CD4-positive, alpha-beta T cell treated with Interleukin-15 for 4 hours (primary cell): ENCODE measurements at places on chromosomes 2 and 18.
A peak's percentile ranks its signal among the peaks of the same experiment; 100 is the strongest.

GRCh38 chr2:181389524-181389923 is 67.7 kb upstream of the ITGA4 start:
- DNase-seq, result no peak

GRCh38 chr2:150125708-150126107 is 361.8 kb downstream of the RND3 start:
- no peak for DNase-seq

- DNase-seq, result no peak
These were observed 53.3 kb downstream of the MEMO1 start for GRCh38 chr2:31957354-31958139.

GRCh38 chr18:10928772-10929373 is 220.5 kb downstream of the PIEZO2 start:
- DNase-seq, result no peak

DNA sequence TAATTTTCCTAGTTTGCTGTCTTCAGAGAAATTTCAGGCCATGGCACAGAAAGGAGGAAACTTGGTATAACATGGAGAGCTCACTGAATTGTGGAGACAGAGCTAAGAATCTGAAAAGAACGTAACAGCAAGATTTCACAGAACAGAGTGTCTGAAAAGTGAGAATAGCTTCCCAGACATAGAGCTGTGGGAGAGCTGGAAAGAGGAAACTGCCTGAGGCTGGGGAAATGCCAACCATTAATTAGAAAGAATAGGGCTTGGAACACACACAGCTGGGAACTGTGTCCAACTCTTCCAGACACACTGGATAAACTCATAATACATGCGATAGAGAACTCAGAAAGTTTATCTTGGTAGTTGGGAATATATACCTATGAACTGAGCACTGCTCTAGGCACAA is 51.6 kb upstream of the KYNU start:
- no peak for DNase-seq

DNA sequence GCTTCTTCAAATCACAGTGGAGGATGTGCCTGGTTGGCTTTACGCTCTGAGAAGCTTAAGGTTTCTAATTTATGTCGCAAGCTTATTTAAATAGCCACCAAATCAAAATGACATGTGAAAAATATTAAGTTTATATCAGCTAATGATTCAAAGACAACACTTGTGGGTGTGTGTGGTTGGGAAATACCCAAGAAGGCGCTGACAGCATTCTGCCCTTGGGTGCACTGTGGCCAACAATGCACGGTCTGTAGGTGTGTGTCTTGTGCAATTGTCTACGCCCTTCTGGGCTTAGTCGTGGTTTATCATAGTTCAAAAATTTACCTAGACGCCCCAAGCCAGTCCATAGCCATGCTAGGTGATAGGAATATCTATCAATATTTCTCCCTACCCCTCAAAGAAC is 60.9 kb downstream of the KCTD1 start:
- DNase-seq, result no peak

DNA sequence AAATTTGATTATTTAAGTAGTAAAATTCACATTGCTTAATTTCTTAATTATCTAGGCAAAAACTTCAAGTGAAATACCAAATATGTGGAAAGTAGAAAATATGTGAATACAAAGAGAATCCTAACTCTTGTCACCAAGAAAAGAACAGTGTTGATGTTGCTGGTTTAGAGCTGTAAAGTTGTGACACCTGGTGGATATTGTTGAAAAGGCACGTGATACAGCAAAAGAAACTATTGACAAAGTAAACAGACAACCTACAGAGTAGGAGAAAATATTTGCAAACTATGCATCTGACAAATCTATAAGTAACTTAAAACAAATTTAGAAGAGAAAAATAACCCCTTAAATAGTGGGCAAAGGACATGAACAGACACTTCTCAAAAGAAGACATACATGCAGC is 25.6 kb upstream of the ZC3H15 start:
- DNase-seq, result no peak

GRCh38 chr18:28365411-28365831 is 188.5 kb upstream of the CDH2 start:
- no peak for DNase-seq

GRCh38 chr2:226904592-226904991 is 68.7 kb downstream of the RHBDD1 start:
- DNase-seq, result no peak

DNA sequence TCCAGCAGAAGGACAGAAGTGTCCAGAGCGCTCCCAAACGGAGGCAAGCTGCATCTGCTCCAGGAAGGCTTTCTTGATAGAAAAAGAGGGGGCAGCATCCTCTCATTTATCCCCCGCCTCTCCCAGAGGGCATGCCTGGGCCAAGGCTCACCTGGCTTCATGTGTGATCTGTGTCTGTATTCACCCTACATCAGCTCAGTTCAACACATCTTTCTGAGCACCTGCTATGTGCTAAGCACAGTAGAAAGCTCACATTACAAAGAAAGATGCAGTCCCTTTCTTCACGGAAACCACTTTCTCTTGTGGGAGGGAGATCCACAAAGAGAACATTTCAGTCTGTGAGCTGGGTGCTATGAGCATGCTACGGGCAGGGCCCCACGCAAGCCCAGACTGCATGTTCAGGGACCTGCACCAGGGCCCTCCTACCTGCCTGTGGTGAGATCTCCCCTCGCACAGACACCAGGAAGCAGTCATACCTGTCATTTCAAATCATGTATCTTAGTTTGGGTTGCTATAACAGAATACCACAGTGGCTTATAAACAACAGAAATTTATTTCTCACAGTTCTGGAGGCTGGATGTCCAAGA is 90.7 kb downstream of the PDCL3 start:
- DNase-seq, result peak; percentile 9

DNA sequence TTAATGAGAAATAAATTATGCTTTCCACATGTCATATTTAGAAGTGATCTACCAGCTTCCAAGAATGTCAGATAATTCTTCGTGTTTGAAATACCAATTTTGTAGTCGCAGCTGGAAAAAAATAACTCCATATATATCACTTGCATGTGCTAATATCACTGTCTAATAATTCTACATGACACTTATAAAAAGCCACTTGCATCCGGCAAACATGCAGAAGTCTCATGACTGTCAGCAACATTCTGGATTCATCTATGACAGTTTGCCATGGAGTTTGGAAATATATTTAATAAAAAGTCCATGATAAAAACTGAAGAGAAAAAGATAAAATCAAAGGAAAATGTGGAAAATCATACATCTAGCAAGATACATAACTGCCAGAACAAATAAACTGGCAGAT is 1784.4 kb downstream of the SUCLG1 start:
- DNase-seq, result no peak

- DNase-seq, result no peak
These were observed 17.0 kb upstream of the FZD7 start for GRCh38 chr2:202016579-202017227.

- no peak for DNase-seq
These were observed 99.5 kb upstream of the LMAN1 start for GRCh38 chr18:59458575-59458974.

DNA sequence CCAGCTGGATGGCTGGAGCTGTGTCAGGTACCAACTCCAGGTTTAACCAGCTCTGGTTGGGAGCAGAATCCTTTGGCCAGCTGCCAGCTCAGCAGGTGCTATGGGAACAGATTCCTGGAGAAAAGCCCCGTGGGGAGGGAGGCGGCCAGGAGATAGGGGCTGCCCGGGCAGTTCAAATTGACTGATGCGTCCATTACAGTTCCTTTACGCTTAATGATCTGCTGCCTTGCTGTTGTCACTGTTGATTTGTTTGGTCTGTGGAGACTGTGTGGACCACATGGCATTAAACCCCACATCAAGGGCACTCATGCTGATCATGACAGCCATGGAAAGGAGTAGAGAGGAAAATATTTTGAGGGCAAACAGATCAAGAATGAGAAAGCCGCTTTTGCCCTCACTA is 200.0 kb downstream of the TSN start:
- DNase-seq, result no peak

DNA sequence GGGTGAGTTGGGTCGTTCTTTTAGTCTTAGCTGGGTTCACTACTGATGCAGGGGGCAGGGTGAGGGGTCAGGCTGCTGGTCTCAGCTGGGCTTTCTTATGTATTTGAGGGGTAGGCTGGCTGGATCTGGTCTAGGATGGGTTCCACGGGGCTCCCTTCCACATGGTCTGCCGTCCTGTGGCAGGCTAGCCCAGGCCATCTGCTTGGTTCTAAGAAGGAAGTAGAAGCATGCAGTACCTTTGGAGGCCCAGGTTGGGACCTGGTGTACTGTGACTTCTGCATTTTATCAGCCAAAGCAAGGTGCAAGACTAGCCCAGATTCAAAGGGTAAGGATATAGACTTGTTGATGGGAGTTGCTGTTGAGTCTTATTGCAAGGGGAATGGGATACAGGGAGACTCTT is 35.5 kb upstream of the MGAT5 start:
- DNase-seq, result no peak

- no peak for DNase-seq
These were observed 51.1 kb downstream of the TEX51 start for GRCh38 chr2:126949775-126950174.

- DNase-seq, result no peak
These were observed 686.7 kb downstream of the TMEM182 start for GRCh38 chr2:103448495-103448894.

DNA sequence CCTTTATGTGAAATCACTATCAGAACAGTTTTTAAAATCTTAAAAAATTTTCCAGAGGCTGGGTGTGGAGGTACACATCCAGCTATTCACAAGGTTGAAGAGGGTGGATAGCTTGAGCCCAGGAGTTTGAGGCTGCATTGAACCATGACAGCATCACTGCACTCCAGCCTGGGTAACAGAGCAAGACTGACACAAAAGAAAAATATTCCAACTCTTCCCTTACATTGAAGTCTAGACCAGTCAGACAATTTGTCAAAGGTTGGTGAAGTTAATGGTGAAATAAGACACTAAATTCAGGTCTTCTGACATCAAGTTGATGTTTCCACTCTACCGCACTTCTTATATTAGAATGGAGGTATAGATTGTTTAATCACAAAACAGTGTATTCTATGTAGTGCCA is 52.8 kb downstream of the HYCC2 start:
- no peak for DNase-seq

DNA sequence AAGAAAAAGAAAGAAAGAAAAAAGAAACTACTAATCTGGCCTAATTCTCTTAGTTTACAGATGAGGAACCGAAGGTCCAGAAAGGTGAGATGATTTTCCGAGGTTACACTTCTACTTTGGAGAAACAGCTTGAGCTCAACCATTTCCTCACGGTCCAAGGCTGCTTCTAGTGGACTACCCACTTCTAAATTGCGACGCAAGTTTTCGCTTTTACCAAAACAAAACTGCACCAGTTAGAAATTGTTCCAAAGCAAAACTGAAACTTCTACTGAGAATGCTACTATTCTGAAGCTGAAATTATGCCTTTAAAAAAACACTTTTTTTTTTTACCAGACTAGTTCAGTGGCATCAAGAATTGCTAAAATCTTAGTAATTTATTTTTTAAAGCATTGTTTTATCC is 101.6 kb downstream of the INO80D start:
- DNase-seq, result no peak

DNA sequence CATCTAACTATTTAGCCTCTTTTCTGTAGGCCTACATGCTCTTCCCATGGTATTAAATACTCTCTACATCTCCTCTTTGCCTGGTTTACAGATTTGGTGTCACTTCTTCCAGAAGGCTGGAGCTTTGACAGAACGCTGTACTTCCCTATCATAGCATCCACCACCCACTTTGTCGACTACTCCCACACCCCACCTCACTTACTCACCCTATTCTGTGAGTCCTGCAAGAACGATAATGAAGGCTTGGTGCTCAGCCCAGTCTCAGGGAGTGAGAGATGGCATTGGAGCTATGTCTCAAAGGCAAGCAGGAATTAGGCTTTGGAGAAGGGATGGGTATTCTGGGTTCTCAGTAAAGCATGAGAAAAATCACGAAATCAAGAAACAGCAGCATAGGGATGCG is 20.3 kb upstream of the KDM3A start:
- no peak for DNase-seq

GRCh38 chr2:76579911-76580310 is 869.2 kb upstream of the GCFC2 start:
- no peak for DNase-seq

- DNase-seq, result no peak
These were observed 15.4 kb downstream of the NCKAP5 start for GRCh38 chr2:133552821-133553220.

- no peak for DNase-seq
These were observed 147.7 kb upstream of the SLC1A4 start for GRCh38 chr2:64841461-64841860.

DNA sequence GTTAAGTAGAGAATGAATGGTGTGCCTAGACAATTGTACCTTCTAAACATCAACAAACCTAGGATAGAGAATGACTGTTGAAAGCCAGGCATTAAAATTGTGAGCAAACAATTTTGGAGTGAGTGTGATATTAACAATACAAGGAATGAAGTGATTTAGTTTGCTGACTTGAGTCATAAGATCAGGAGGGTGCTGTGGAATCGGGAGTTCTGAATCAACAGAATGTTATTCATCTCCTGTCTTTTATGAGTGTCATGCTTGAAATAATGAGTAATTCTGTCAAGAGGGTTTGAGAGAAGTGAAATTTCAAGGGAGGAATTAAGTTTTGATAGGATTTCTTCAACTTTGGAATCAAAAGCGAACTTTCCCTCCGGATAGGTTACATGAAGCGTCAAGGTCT is 214.4 kb upstream of the DSEL start:
- DNase-seq, result no peak

DNA sequence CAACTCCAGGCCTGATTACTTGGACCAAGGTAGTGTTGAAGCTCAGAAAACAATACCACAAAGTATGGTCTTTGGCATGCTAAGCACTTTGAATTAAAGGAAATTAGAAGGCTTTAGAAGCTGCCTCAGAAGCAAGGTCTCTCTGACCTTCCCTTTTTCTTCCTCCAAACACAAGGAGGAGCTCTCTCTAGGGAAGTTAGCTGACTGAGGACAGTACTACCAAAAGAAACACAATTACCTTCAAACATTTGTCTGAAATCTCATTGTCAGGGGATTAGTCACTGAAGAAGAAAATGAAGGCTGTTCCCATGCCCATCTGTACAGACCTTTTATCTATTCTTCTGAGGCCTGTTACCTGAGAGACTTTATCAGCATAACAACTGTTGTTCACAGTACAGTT is 279.3 kb downstream of the CDH20 start:
- DNase-seq, result no peak

- no peak for DNase-seq
These were observed 29.4 kb downstream of the SIX3 start for GRCh38 chr2:44970846-44971450.

DNA sequence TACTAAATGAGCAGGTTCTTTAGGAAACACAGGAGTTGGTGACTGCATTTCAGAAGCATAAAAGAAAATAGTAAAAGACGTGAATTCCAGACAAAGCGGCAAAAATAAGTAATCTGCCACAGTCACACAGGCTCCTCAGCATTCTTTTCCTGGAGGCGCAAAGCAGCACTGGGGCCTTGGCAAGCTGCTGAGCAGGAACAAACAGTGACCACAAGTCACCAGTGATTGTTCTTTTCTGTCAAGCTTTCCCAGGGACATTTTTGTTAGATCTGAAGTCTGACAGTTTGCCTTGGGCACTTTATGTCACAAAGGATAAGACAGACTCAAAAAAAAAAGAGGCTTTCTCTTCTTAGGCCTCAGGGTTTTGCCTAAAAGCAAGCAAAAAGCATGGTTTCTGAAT is 216.2 kb downstream of the CDH20 start:
- DNase-seq, result no peak

- no peak for DNase-seq
These were observed 309.7 kb upstream of the LRRTM4 start for GRCh38 chr2:77831898-77832297.

- DNase-seq, result no peak
These were observed 304.6 kb downstream of the PARD3B start for GRCh38 chr2:204849892-204850291.

GRCh38 chr2:141522048-141522447 is 608.8 kb downstream of the LRP1B start:
- no peak for DNase-seq
